NCI-H1930 (cell line): ENCODE measurements at places on chromosomes 5 and 9.

GRCh38 chr9:120343416-120343815, 236.6 kb downstream of the CDK5RAP2 start:
- no peak for DNase-seq

- DNase-seq = no peak
Measured at GRCh38 chr9:135468854-135469521, 10.6 kb upstream of the PPP1R26 start.

GRCh38 chr5:146860213-146860893, 18.2 kb downstream of the PPP2R2B start:
- no peak for DNase-seq

DNA sequence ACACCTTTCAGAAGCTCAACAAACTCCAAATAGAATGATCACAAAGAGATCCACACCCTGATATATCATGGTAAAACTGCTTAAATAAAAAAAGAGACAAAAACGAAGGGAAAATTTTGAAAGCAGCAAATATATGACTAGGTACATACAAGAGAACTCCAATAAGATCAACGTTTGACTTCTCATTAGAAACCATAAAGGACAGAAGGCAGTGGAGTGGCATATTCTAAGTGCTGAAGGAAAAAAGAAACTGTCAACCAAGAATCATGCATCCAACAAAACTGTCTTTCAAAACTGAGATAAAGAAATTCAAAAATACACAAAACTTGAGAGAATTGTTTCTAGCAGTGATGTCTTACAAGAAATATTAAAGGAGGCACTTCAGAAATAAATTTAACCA, 11.2 kb downstream of the SLC22A4 start:
- no peak for DNase-seq

DNA sequence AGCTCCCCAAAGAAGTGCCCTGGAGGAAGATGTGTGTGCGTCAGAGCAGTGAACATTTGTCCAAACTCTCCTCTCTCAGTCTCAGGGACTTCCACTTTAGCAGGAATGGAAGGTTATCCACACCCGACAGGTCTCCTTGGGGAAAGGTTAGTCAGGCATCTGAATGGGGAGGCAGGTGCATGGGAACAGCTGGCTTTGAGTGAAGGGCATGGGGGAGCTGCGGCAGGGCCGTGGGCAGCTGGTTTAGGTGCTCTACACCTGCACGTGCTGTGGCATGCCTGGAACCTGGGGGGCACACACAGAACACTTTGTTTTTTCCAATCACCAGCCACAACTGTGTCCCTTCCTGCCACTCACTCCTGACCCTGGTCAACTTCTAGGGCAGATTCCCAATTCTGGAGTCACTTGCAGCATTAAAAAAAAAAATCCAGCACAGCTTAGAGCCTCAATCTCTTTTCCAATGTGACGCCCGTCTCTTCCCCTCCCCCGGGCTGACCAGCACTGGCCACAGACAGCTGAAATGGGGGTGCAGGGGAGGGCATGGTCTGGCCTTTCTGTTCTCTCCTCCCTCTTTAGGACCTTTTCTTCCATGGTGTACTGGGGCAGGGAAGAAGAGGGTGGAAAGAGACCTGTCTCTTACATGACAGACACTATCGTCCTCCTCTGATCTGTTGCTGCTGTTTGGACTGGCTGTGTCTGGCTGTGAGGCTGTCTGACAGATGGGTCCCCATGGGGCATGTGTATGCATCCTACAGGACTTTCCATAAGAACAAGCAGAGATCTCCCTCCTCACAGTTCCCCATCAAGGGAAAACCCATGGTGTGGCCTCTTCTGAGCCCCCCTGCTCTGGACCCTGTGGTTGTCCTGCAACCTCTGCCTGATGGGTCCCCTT, 9.5 kb upstream of the IL3 start:
- DNase-seq = no peak

DNA sequence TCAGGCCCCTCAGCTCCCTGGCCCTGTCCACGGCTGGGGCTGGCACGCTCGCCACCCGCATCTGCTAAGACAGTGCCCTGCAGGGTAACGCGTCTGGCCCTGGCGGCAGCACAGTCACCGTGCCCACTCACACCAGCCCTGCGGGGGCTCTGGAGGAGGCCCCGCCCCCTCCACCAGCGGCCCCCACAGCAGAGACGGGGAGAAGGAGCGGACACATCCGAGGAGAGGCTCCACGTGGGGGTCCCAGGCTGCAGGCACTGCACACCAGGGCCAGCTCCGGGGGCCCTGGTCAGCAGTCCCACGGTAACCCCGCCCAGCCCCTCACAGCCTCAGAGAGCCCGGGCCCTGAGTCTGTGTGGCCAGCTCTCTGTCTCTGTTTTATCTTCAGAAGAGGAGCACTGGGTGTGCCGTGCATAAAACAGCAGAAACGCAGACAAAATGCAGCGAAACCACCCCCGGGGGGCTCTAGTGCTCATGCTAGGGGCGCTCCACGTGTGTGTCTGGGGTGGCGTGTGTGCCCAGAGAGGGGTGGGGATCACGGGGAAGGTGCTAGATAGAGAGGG, 47.5 kb upstream of the NRARP start:
- DNase-seq = no peak

DNA sequence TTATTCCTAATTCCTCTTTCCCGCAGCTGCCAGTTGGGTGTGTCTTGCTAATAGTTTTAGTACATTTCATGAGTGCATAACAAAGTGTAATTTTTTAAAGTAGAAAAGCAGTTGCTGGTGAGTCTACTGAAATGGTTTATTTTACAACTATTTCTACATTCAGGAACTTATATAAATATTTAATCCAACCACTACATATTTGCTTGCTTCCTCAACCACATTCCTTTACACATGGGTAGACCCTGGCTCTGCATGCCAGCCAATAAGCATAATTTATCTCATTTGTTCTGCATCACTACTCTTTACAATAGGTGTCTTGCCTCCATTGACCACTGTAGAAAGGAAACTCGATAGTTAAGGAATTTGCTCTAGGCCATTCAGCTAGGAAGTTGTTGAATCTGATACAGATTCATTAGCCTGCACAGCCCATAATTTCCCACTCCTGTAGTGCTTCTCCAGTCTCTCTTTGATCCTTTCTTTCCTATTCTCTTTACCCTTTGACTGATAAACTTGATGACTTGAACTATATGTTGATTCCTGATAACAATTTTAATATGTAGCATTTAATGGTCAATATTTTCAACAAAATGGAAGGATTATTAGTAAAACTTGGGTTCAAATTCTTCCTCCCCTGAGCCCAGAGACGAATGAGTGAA, 342.5 kb upstream of the ACTBL2 start:
- DNase-seq = no peak

DNA sequence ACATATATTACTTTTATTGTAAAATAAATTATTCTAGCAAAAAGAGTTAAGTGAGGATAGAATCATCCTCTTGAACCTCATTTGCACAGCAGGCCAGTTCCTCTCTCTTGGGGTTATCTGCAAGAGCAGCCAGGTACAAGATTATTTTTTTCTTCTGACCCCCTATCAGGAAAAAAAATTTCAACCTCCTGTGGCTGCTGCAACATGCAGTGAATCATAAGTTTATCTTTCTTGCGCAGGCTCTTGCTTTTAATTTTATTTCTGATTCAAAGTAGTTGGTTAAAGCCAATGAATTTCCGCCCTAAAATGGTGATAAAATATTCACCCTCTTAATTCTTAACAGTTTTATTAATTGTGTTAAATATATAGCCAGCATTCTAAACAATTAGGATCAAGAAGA, 69.7 kb upstream of the PPP3R2 start:
- DNase-seq = no peak

GRCh38 chr5:158478139-158478538, 619.2 kb upstream of the CLINT1 start:
- no peak for DNase-seq

GRCh38 chr5:98109561-98110006, 663.9 kb upstream of the RGMB start:
- no peak for DNase-seq

DNA sequence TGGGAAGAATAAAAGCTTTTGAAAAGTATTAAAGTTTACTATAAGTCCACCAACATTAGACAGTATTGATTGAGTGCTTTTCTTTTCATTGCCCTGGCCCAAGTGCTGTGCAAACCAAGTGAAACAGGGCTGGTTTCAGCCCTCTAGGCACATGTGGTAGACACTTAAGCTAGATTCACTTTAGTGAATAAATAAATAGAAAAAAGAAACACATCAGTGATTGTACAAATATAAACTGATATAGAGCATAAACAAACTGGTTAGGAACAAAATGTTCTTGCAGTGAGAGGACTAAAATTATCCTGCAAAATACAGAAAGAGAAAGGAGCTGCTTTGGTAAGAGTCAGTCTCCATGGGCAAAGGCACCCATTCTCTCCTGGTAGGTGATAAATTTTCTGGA, 29.7 kb downstream of the ACTBL2 start:
- DNase-seq = no peak

DNA sequence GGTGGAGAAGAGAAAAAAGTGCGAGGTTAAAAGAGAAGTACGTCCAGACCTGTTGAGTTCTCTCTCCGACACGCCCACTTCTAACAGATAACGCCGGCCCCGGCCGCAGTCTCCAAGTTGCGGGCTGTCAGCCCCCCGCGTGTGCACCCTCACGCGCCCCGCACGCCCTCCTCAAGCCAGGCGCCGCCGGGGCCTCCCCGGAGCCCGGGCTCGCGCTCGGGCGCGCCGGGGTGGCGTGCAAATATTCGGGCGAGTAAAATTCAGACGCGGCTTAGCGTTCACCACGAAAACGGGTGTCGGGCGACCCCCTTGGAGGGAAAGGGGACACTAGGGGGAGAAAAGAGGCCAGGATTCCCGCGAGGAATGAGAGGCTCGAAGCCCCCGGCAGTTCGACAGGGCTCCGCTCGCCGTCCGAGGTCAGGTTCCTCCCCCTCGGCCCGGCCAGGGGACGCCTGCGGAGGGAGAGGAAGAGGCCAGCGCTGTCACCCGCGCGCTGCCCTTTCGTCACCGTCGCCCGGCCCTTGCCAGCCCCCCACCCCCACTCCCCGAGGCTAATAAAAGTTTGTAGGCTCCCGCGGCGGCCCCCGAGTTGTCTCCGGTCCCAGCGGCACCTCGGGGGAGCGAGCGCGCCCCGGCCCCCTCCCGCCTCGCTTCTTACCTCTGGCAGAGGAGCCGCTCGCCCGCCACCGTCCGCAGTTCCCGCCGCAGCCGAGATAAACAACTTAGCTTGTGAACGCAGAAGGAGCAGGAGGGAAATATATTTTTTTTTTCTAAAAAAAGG, 743 bp downstream of the NR3C1 start:
- DNase-seq = no peak

- DNase-seq = no peak
Measured at GRCh38 chr5:68522863-68523262, 307.3 kb downstream of the PIK3R1 start.

- DNase-seq = no peak
Measured at GRCh38 chr9:98191671-98192502, 550 bp downstream of the CORO2A start.

- DNase-seq = no peak
Measured at GRCh38 chr5:61617995-61618525, 286.0 kb downstream of the ZSWIM6 start.

DNA sequence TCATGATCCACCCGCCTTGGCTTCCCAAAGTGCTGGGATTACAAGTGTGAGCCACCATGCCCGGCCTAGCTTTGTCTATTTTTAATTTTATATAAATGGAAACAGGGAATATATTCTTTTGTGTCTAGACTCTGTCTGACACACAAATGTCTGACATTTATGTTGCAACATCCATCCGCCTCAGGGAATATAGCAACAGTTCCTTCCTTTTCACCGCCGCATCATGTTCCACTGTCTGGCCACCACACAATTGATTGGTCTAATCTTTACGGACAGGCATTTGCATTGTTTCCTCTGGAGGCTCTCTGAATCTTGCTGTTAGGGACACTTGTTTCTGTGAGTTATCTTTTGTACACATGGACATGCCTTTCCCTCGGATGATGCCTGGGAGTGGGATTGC, 20.1 kb upstream of the TBC1D9B start:
- DNase-seq = no peak

- no peak for DNase-seq
Measured at GRCh38 chr5:29185558-29185957, 2007.9 kb upstream of the CDH6 start.

DNA sequence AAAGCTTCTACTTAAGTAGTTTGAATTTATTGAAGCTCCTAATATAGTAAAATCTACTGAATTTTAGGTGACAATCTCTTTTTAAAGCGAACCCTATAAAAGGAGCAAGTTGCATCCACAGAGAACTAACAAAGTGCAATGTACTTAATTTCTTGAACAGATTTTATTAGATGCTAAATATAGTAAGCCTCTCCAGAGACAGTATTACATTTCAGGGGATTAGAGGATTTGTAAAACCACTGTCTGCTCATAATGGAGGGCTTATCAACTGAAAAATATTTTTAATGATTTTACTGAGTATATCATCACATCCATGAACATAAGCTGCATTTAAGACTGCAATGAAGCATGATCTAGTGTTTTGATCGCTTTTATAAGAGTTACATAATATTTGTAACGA, 230.0 kb upstream of the EFNA5 start:
- no peak for DNase-seq

- DNase-seq = no peak
Measured at GRCh38 chr9:108045851-108046250, 556.3 kb upstream of the KLF4 start.

DNA sequence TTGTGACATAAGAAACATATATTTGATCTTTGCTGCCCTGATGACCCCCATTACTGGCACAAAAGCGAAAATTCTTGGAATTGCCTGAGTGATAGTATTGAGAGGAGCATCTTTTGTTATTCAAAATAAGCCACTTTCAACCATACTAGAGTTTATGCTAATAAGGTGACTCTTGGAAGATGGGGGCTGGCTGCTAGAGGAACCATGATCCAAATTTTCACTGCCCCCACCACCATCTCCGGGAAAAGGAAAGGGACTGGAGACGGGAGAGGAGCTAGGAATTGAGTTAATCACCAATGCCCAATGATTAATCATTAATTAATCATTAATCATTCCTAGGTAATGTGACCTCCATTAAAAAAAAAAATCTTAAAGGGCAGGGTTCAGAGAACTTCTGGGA, 25.6 kb downstream of the FBXW11 start:
- DNase-seq = no peak

- no peak for DNase-seq
Measured at GRCh38 chr5:139512786-139513390, 30.3 kb upstream of the STING1 start.

GRCh38 chr5:115463983-115464382, 80.6 kb downstream of the FEM1C start:
- DNase-seq = no peak

DNA sequence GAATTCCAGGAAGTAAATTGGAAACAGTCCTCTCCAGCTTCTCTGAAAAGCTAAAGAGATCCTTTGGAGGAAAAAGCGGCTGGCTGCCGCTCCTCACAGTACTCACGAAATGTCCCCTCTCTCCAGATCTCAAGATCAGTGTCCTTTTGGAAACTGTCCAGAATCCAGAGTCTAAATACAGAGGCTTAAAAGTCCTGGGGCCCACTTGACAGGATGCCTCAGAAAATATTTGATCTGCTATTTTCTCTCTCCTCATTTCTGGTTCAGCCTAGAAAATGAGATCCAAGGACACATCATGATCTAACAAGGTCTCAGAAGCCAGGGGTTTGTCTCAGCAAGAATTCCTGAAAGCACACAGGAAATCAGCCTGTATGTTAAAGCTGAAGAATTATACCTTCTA, 7.2 kb downstream of the C1QTNF2 start:
- no peak for DNase-seq

- no peak for DNase-seq
Measured at GRCh38 chr9:132681561-132681960, 11.3 kb downstream of the GTF3C4 start.
